ENCODE measurements at places on chromosomes 11 and 22.

DNA sequence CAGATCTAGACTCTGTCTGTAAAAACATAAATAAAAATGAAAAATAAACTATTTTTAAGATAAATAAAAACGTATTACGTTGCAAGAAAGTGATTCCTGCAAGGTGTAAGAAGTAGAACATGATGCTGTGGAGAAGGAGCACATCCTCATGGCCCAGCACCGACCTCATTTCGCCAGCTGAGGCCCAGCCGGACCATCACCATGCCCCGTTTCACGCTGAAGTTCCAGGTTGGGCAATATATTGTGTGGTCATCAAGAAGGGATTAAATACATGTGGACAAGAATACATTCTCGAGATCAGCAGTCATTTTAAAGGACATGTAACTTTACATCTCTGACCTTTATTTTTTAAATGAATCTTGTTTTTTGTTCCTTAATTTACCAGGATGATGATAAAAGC is 20.7 kb upstream of the CTTN start:
- no peak for DNase-seq

DNA sequence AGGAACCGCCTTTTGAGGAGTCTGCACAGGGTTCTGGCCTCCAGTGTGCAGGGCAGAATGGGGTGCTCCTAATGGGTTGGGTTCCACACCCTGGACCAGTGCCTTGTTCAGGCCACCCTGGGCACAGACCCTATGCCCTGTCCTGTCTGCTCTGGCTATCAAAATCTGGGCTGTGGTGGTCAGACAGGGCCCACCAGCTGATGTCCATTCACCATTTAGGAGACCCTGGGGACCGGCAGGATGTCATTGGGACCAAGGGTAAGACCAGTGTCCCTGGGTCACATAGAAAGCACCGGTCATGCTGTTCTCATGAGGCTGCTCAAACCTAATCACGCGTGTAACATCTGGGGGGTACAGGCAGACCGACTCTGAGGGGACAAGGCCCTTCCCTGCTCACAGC is 37.3 kb downstream of the PARVG start:
- DNase-seq, result no peak

DNA sequence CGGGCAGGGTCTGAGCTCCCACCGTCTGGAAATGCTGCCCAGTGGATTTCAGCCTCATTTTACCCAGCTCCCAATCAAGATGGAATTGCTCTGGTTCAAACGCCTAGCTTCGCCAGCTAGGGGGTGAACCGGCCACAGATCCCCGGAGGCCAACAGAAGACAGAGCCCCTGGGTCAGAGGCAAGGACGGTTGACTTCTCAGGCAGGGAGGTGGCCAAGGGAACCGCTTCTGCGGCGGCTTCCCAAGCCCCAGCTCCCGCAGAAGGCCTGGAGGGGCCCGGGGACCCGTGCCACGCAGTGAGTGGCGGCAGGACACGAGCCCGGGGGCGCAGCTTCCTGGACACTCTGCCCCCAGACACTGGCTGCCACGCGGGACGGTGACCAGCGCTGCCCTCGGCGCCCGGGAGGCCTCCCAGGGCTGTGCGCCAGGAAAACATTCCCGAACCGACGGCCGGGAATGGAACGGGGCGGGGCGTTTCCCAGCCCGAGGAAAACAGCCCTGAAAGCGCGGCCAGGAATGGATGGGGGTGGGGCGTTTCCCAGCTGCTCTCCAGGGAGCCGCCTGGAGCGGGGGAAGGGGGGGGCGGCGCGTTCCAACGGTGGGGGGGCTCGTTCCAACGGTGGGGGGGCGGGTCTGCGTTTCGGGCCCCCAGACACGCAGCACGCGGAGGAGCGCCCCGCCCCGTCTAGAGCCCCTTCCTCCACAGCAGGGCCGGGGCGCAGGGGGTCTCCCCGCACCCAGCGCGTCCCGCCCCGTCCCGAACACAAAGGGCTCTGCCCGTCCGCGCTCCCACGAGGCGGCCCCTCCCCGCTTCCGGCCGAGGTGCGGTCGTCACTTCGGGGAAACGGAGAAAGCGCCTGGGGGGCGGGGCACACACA is 13.5 kb upstream of the B4GALNT4 start:
- peak; percentile 75 for DNase-seq

DNA sequence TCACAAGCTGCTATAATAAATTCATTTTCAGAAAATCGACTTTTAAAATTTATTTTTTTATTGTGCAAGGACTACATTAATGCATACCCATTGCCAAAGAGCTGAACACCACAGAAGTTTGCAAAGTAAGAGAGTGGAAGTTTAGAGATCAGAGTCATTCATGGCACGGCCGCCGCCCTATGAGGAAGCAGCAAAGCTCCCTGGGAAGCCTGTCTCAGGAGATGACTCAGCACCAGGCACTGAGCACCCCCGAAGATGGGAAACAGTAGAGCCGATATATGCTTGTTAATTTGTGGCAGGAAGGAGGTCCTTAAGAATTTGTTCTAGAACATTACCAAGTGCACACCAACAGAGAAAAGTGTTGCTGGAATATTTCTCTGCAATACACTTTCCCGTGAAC is 693.7 kb downstream of the OPCML start:
- no peak for DNase-seq

GRCh38 chr22:38953577-38954413 is 3.6 kb upstream of the APOBEC3A start:
- peak; percentile 57 for DNase-seq

DNA sequence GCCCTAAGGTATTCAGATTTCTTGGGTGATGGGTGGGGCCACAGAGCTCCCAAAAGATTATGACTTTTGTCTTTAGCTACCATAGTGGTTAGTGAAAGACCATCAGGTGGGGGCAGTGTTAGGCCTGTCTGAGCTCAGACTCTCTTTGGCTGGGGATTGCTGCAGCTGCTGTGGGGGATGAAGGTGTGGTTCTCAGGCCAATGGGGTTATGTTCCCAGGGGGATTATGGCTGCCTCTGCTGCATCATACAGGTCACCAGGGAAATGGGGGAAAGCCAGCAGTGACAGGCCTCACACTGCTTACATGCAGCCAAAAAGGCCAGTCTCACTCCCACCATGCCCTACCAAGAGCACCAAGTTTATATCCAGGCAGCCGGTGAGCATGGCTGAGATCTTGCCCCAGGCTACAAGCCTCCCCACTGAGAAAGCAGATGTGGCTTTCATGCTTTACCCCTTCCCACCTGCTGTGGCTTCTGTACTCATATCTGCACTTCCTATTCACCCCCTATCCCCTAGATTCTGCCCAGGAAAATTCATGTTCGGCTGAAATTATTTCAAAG is 24.8 kb downstream of the CNTF start:
- DNase-seq, result no peak

- no peak for DNase-seq
These were observed 45.6 kb downstream of the OR2AT4 start for GRCh38 chr11:75051043-75051442.

- DNase-seq, result no peak
These were observed 31.6 kb upstream of the ME3 start for GRCh38 chr11:86703987-86704386.

DNA sequence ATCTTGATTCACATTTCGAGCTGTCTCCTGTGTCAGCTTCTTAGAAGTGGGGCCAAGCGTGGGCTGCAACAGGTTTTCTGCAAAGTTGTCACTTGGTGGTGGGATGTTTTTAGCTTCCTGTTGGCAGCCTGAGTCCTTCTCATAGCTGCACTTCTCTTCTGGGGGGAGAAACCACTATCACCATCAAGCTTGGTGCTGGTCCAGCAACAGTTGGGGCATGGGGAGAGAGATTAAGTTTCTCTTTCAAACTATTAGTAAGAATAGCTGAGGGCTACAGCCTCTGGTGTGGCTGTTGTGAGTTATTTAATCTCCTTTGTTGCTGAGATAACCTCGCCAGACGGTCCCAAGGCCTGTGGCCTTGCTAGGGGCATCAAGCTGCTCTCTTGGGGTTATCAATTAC is 123.3 kb upstream of the CRYBB3 start:
- DNase-seq, result peak; percentile 58

GRCh38 chr11:93267383-93267782 is 63.2 kb upstream of the DEUP1 start:
- no peak for DNase-seq

DNA sequence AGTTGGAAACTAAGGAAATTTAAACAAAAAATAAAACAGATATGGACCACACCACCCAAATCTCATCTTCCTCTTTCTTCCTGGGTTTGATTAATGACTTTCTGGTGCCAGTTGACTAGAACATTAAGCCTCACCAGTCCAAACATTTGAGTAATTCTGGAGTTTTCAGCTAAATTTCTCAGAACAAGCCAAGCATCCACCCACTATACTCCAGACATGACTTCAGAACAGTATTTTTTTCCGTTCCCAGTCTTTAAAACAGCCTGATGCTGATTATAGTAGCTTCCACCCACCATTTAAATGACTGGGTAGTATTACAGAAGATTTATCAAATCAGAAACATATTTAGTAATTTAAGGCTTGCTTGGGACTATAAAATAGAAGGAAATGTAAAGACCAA is 230.9 kb upstream of the UBASH3B start:
- no peak for DNase-seq

DNA sequence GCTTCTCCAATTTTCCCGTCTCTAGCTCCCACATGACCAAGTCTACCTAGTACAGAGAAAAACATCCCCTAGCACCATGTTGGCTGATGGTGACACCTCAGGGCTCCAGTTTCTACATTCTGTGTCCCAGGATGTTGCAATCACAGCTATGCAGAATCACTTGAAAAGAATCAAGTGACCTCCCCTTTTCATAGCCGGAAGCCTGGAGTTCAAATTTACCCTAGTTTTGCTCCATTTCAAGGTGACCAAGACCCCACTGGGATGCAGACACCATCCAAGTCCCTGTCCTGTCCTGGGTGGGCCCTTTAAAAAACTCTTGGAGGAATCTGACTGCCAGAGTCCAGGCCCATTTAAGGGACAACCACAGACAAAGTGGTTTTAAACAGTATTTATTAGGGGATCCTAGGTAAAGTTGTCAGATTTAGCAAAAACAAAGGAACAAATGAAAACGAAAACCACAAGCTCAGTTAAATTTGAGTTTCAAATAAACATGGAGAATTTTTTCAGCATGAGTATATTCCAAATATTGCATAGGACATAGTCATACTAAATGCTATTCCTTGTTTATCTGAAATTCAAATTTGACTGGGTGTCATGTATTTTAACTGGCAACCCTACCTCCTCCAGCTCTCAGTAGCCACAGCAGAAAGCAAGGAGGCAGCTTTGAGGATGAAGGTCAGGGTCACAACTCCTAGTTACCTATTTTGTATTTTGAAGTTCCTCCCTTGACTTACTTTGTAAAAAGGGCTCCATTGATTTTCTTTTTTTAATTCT is 52.4 kb downstream of the MIAT start:
- no peak for DNase-seq
